ENCODE measurements at places on chromosomes 4 and X. TPM values are rescaled to one million over a fixed set of nuclear protein-coding genes. Genes with fewer than 3 reads are reported as not detected.

RCHY1 gene
- 14.3 TPM for total RNA-seq

TREX2 gene
- total RNA-seq = 1.4 TPM

VBP1 gene
- total RNA-seq = 80.6 TPM

PRDM8 gene
- total RNA-seq = 9.4 TPM

DNA sequence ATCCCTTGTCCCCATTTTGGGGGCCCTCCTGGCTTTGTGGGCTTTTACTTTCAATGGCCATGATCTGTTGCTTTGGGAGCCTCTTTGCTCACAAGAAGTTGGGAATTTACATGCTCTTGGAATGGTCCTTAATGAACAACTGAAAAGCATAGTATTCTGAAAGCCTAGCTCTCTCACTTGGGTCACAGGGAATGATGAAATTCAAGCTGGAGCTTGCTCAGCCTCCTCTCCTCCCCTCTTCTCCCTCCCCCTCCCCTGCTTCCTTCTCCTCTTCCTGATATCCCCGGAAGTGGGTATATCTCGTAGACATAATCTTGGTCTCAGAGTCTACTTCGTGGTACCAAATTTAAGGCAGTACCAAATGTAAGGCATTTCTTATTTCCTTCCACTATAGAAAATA lies 400.6 kb upstream of the NR3C2 start:
- no peak for DNase-seq

- no peak for DNase-seq
Observed at GRCh38 chrX:13167481-13168231, 123.2 kb upstream of the FAM9C start.

DNA sequence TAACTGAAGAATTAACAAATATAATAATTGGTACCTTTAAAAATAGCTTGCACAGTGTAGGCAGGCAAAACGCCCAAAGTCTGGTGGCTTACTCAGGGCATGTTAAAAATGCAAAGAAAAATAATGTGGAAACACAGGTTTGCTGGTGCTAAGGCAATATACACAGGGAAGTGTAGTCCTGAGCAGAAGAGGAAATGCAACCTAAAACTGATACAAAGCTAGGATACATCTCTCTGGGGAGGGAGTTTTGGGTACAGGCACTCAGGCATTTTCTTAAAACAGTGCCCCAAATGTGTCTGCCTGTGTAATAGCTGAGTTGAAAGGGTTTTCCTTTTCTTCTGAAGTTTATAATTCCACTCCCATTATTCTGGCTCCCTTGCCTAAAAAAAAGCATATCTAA lies 47.4 kb downstream of the TMPRSS11E start:
- DNase-seq = no peak

GRCh38 chr4:138182838-138183426 lies 59.2 kb downstream of the SLC7A11 start:
- DNase-seq = peak; percentile 67

- DNase-seq = no peak
Observed at GRCh38 chrX:72020204-72020603, 109.6 kb downstream of the NHSL2 start.

GRCh38 chr4:89173336-89174090 lies 62.2 kb downstream of the TIGD2 start:
- DNase-seq = no peak

DNA sequence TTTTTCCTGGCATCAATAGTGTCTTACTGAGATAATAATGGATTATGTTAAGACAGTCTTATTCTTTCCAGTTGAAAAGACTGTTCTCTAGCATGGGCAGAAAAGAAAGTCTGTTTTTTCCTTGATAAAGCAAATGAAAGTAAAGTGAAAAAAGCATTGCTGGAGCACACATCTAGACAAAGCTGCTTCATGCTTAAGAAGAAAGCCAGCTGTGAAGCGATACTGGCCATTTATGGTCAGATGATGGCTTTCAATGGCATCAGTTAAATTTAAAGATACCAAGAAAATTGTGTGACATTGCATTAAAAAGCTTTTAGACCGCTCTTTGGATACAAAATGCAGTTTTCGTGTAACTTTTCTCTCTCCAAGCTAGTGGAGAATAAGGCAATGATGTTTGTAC lies 242.1 kb upstream of the TRAM1L1 start:
- DNase-seq = no peak

DNA sequence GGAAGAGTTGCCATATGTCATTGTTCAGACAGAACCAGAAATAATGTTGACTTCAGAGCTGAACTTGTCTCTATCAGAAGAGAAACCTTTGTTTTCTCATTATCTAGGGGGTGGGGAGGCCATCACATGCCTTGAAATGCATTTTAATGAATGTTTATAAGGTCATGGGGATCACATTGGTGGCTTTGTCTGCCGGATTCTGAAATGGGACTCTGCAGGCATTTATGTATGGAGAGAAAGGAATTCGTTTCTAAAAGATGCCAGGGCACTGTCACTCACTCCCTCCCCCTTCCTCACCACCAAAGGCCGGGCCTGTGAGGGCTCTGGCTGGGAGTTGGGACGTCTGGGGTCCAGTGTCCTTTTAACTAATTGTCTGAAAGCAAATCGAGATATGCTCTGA lies 102.2 kb downstream of the MAMLD1 start:
- DNase-seq = no peak

DNA sequence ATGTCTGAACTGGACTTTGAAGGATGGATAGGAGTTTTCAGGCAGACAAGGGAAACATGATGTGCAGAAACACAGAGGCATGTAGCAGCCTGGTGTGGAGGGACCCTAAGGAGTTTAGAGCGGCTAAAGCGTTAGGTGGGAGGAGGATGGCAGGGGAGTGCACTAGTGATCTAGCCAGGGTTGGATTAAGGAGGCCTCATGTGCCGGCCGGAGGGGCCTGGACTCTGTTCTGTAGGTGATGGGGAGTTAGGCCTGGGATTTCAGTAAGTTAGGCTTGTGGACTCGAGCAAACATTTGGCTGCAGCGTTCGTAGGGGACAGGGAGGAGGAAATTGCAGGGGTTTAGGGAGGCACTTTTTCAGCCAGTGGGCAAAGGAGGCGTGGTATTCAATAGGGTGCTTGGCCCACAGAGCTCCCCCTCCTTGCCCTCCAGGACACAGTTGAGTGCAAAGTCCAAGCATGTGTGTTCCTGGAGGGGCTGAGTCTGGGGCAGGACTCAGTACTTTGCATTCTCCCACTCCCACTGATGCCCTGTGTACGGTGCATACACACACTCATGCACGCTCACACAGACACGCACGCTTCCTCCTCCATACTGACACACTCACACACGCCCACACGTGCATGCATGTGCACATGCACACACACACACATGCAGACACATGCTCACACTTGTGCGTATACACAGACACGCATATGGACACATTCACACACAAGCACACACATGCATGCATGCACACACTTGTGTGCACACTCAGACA lies 18.6 kb downstream of the PSAPL1 start:
- DNase-seq = no peak

- no peak for DNase-seq
Observed at GRCh38 chr4:59179372-59179771, 2020.8 kb upstream of the ADGRL3 start.

GRCh38 chrX:38279188-38279587 lies 48.1 kb downstream of the RPGR start:
- DNase-seq = no peak

- DNase-seq = no peak
Observed at GRCh38 chrX:140943513-140943912, 58.9 kb upstream of the SPANXB1 start.

GRCh38 chr4:106796876-106797275 lies 239.2 kb downstream of the DKK2 start:
- DNase-seq = no peak

DNA sequence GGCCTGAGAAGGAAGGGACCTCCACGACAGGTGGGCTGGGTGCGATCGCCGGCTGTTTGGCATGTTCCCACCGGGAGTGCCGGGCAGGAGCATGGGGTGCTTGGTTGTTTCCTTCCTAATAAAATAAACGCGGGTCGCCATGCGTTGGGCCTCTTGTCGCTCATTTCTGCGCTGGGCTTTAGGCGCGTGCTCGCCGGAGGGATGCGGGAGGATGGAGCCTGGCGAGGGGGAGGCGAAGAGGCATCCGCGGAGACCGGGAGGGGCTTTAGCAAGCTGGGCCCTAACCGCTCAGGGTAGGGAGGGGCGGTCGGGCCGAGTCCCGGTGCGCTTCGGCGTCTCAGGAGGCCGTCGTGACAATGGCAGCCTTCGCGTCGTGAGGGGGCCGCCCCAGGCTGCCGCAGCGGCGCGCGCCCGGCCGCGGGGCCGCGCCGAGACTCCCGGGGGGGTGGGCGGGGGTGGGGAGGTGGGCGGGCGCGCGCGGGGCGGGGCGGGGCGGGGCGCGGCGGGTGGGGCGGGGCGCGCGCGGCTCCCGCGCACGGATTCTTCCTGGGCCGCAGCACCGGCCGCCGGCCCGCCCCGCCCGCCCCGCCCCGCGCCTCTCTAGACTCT lies 476 bp upstream of the GDI1 start:
- peak; percentile 10 for DNase-seq

- DNase-seq = peak; percentile 81
Observed at GRCh38 chr4:56728512-56728911, 47.4 kb upstream of the HOPX start.

DNA sequence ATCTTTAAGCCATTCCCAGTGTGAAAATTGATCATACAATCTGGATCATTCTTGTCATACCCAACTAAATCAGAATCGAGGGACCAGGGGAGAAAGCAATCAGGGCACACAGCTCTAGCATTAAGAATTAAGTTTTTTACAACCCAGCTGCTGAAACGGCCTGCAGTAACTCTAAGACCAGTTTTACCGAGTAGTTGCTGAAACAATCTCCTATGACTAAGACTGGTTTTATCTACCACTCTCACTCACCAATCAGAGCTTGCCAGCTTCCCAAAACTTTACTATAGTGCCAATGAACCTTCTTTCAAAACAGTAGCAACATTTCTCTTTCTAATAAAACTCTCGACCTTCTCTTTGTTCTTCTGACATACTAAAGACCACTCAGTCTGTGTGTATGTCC lies 2.8 kb upstream of the SAP30 start:
- DNase-seq = peak; percentile 23

- no peak for DNase-seq
Observed at GRCh38 chr4:87241336-87241735, 20.9 kb upstream of the KLHL8 start.

DNA sequence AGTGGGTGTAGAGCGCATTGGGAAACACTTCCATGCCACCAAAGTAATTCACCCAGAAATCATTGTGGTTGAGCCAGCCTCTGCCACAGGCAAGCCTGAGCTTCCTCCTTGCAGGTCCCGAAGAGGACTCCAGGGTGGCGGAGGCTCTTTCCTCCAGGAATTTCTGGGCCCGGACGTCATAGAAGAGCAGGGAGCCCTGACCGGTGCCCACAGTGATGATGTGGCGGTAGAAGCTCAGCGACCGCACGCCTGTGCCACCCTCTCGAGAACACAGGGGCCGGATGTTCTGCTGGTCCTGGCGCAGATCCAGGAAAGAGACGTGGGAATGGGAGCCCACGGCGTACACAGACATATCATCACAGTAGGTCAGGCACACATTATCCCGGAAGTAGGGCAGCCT lies 1.3 kb downstream of the DCAF12L1 start:
- DNase-seq = no peak

DNA sequence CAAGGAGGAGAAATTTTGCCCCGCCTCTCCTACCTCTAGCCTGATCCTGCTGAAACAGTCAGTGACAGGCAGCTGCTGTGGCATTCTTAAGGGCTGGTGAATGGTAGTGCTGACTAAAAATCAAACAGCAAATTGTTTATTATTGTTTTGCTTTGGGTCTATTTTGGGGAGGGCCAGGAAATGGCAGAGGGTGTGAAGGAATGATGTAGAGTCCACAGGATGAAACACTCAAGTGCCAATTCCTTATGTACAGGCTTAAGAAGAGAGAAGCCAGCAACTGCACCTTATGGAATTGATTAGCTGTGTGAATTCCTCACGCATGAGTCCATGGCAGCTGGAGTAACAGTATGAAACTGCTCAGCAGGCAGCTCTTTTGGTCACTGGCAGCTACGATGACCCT lies 39.7 kb downstream of the VEGFC start:
- DNase-seq = peak; percentile 23

GRCh38 chr4:71189471-71189870 lies 149.3 kb upstream of the SLC4A4 start:
- DNase-seq = peak; percentile 79

DNA sequence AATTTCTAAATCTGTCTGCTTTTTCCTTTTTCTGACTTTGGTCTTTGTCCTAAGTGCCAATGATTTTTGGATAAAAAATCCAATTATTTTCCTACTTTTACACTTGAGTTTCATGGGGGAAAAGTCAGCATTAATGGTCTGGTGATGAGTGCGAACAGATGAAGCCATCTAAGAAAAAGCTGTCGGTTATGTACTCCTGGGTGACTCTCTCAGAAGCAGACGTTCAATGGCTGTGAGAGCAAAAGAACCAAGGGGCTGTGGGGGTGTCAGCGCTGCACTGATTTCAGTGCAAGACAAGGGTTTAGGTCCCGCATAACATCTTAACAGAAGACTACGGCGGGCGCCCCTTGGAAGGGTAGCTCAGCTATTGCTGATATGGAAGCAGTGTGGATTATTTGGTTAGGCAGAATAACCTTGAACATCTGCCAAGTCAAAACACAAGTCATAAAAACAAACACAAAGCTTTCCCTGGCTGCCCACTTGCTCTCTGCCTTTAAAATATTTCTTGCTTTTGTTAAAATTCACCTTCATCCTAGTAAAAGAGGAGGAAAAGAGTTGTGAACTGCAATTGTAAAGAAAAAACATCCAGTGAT lies 240.5 kb downstream of the MAML3 start:
- no peak for DNase-seq

DNA sequence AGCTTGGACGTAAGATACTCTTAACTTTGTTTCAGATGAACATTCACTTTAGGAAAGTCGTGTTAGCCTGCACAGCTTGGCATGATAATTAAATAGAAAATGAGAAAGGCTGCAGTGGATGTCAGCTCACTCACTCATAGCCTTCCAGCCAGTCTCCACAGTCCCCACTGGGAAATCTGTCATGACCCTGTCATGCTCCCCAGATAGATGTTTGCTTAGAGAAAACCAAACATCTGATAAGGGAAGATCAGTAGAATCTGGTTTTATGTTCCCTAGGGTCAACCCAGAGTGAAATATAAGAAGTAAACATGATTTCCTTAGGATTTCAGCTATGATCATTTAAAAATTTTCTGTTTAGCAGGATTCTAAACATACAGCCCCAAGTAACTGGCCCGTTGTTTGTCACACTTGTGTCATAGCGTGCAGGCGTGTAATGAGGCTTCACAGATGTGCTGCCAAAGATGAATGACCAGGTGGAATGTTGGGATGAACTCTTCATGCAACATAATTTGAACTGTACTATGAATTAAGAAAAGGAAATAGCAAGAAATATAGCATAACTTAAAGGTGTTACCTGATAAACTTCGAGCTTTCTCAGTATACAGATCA lies 180.1 kb downstream of the BANK1 start:
- no peak for DNase-seq

DNA sequence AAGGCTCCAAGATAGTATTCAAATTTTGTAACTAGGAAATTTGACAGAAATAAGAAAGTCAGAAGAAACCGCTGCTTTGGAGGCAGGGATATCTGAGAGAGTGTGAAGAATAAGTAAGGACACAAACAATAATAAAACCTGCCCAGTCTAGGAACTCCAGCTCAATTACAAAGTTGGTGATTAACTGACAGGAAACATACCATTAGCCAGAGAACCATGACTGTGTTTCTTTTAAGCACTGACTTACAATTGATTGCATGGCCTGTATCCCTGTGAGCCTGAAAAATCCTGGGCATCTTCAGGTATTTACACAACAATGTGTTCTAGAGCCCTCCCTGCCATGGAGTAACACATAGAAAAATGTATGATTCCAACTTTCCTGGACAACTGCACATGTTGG lies 127.4 kb downstream of the GRIA3 start:
- DNase-seq = no peak

GRCh38 chrX:111145878-111146277 lies 49.9 kb downstream of the PAK3 start:
- no peak for DNase-seq

Data from PC-3 (cell line).